C1 segment of cervical spinal cord (tissue), 14 donors: ENCODE measurements at places on chromosomes 12 and 14.
A peak's percentile ranks its signal among the peaks of the same experiment; 100 is the strongest.

DNA sequence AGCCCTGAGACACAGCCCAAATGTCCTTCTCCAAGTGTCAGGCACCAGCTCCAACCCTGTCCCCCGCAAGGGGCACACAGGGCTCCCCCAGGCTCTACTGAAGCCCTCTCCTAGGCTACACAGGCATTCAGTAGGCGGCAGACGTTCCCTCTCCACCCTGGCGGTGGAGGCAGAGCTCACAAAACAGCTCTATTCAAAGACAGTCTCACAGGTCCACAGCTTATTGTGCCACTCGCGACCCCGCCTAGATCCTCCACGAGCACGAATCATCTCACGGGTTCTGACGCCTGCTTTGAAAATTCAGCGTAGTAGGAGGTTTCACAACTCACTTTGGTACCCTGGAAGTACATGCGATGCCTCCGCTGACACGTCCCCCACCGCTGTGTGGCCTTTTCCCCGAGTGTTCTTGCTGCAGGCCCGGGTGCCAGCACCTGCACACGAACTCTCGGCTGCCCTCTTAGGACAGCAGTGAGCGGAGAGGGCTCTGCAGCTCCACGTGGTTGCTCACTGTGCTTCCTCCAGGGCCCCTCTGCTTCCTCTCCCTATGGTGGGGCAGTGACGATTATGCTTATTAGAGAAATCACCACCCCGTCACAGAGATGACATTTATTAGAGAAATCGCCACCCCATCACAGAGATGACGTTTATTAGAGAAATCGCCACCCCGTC is 78.5 kb downstream of the ADGRD1 start:
- DNase-seq, result no peak

DNA sequence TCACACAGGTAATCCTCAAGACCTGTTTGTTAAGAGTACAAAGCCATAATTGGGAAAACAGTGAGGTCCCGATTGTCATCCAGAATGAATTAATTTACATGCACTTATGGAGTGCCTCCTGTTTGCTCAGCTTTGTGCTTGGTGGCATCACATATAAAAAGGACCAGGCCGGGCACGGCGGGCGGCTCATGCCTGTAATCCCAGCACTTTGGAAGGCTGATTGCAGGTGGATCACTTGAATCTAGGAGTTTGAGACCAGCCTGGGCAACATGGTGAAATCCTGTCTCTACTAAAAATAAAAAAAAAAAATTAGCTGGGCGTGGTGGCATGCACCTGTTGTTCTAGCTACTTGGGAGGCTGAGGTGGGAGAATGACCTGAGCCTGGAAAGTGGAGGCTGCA is 247.4 kb downstream of the CACNA1C start:
- DNase-seq, result no peak

DNA sequence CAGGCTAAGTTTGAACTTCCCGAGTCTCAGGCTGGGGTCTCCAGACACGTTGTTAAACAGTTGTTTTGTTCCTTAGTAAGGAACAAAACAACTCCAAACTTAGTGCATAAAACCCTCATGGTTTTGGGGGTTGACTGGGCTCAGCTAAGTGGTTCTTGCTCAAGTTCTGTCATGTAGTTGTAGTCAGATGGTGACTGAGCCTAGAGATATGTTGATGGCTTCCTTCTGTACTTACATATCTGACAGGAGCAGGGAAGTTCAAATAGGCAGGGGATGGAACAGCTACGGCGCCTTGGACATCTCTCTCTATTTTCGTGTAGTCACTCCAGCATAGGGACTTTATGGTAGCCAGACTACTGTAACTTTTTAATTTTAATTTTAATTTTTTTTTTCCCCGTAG is 45.7 kb downstream of the SPATS2 start:
- DNase-seq, result no peak

- no peak for DNase-seq
These were observed 51.7 kb upstream of the DDX11 start for GRCh38 chr12:31021809-31022494.

DNA sequence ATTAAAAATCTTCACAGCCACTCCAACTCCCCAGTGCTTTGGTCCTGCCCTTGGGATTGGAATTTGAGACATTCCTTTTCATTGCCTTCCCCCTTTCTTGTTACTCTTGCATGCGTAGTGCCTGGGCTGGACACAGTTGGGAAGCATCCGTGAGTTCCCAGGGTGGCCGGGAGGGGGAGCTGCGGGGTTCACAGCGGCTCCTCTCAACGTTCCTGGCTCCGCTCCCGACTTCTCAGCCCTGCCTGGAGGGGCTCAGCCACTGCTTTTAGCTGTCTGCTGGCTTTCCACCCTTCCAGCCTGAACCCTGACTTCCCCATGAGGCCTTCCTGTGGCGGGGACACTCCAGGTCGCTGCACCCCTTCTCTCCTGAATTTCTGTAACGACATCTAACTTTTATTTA is 3.2 kb downstream of the TEX52 start:
- DNase-seq, result peak; percentile 45

GRCh38 chr12:76340680-76341435 is 7.4 kb downstream of the BBS10 start:
- no peak for DNase-seq

DNA sequence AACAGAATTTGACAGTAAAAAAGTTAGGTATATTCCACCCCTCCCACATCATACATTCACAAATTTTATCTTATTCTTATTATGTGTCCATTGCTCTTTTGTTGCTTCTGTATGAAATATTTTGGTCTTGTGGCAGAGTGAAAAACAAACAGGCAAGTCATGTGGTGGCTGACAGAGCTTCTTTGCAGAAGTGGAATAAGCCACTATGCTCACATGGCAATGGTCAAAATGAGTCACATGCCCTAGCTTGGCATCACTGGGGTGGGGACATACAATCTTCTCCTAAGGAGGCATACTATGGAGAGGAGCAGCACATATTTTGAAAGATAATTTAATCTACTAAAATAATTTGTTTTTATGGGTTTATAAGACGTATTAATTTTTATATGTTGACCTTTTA is 27.7 kb upstream of the CMA1 start:
- DNase-seq, result no peak

GRCh38 chr14:38168416-38168815 is 39.3 kb upstream of the SSTR1 start:
- DNase-seq, result no peak
